ENCODE measurements at places on chromosomes 5 and 9. TPM values are rescaled to one million over a fixed set of nuclear protein-coding genes. Genes with fewer than 3 reads are reported as not detected.
A peak's percentile ranks its signal among the peaks of the same experiment; 100 is the strongest.

Gene DBH
- total RNA-seq, result not detected

Gene C6
- 1.6 TPM for total RNA-seq

DNA sequence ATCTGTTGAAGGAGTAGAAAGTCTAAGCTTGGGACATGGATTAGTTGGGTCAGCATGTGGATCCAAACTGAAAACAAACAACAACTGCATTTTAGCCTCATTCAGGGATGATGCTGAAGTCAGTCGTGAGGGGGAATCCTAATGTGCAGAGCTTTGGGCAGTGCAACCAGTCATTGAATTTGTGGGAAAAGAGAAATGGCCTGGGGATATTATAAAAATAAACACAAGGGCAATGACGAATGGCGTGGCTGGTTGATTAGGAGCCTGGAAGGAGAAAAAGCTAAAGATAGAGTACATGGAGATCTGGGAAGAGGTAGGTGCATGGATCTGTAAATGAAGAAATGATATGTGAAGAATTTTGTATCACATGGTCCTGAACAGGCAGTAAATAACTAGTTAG, 477.6 kb downstream of the TLE1 start:
- peak; percentile 84 for DNase-seq

DNA sequence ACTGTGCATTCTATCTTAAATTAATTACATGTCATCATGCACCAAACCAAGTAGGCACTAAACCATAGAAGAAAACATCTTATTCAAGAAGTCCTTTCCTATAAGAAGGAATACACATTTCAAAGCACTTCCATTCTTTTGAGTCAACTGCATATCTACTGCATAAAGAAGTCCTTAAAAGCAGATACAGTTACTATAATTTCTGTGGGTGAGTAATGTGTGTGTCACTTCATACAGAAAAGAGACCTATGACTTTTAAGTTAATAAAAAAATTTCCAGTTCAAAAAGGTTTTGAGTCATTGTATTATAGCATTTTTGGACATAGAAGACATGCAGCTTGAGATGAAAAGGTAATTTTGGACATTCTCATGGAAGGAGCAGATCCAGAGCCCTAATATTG, 125.0 kb downstream of the DTWD2 start:
- DNase-seq, result peak; percentile 70

Gene SMIM33
- total RNA-seq, result not detected

Data from M059J (cell line).